ENCODE measurements at places on chromosomes 12 and 14. TPM values are rescaled to one million over a fixed set of nuclear protein-coding genes. Genes with fewer than 3 reads are reported as not detected.

KIAA0586 gene
- 21.2 TPM for total RNA-seq

PTPRR gene
- 0.64 TPM for total RNA-seq

LTB4R gene
- total RNA-seq, result 6.7 TPM

ASB2 gene
- total RNA-seq, result 14.4 TPM

RND1 gene
- total RNA-seq, result 4.3 TPM

KRT78 gene
- total RNA-seq, result not detected

NR1H4 gene
- total RNA-seq, result 11.8 TPM

OR4K2 gene
- not detected for total RNA-seq

CLEC4D gene
- 1.8 TPM for total RNA-seq

MSI1 gene
- 4.8 TPM for total RNA-seq

PFKM gene
- 122 TPM for total RNA-seq

GUCY2C gene
- total RNA-seq, result not detected

HECTD1 gene
- 232 TPM for total RNA-seq

ABCD2 gene
- 0.12 TPM for total RNA-seq

SPTSSA gene
- total RNA-seq, result 13.4 TPM

PTCSC3 gene
- total RNA-seq, result not detected

IAPP gene
- not detected for total RNA-seq

Data from metanephros (tissue), 2 donors.